Neural crest cell (in vitro differentiated cells): ENCODE measurements at places on chromosomes 4 and X. TPM values are rescaled to one million over a fixed set of nuclear protein-coding genes. Genes with fewer than 3 reads are reported as not detected.

Gene PRICKLE3
- total RNA-seq, result 3.3 and 4.2 TPM in 2 replicates

Gene NFKB1
- total RNA-seq, result 19.1 and 24.6 TPM in 2 replicates

DNA sequence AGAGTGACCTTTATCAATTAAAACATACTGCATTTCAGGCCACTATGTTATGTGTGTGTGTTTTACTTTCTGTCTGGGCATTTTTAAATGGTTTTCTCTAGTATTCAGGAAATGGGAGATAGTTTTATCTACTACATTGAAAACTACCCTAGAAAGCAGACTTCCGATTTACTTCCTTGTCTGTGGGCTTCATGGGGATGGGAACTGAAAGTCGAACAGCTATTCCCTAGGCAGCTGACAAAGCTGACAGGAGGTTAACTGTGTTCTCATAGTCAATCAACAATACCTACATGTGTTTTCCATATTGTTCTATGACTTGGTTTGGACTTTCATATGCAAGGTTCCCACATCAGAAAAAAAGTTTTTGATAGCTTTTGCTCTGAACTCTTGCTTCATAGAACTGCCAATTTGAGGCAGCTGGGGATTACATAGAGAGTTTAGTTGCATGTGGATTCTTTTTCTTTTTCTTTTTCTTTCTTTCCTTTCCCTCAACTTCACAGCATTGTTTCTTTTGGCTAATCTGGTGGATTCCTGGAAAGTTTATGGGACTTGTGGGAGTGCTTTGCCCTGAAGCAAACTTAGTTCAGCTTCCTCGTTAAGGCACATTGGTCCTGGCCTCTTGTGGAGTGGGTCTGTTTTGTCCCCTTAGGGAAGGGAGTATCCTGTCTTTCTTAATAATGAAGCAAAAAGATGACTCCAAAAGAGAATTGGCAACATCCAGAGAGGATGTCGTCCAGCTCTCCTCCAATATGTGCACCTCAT, 327.1 kb upstream of the GIMD1 start:
- no peak for DNase-seq
- no peak overlapping the region for H3K27ac ChIP-seq
- H3K4me3 ChIP-seq, result no peak overlapping the region
- no peaks in the 10 kb centered on the region for H3K27me3 ChIP-seq
- no peaks in the 10 kb centered on the region for H3K36me3 ChIP-seq

Gene CSAG2
- not detected in 2 replicates for total RNA-seq

GRCh38 chrX:48540028-48540375, 488 bp downstream of the TBC1D25 start:
- peaks cover 7% of the 10 kb centered on the region for H3K4me1 ChIP-seq
- H3K27ac ChIP-seq, result peak overlapping the region; percentile 88
- DNase-seq, result no peak
- no peaks in the 10 kb centered on the region for H3K27me3 ChIP-seq
- peak overlapping the region; percentile 93 for H3K4me3 ChIP-seq
- H3K36me3 ChIP-seq, result peaks cover 3% of the 10 kb centered on the region

DNA sequence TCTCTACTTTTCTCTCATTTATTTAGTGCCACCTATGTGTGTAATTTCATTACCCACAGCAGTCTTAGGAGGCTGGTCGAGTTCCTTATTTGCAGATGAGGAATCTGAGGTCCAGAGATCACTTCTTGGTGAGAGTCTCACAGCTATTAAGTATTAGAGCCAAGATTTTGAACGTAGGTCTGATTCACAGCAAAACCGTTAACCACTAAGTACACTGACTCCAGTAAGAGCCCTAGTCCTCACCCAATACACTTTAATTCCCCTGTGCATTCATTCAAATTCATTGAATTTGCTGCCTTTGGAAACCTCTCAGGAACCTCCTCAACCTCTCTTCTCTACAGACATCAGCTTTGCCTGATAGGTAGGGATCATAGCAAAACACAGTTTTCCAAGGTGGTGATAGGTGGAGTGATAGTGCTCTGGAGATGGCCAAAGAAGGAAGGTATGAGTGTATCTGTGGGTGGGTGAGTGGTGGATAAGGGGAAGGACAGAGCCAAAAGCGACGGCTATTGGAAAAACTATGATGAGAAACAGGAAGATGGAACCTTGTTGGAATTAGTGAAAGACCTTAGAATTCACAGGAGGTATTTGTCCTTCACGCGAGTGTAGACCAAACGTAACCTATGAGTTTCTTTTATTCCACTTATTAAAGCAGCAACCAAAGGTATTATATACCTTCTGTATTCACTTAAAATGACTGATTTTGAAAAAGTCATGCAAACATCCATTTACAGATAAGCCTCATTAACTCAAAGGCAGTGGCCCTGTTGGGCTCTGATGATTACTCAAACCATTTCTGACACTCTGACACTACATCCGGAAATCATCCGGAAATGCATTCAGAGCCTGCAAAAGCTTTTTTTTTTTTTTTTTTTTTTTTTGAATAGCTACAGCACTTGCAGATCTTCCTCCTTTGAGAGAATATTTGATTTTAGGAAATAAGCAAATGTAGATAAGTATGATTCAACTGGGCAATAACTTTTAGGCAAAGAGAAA, 6.3 kb downstream of the FMR1 start:
- H3K27me3 ChIP-seq, result no peaks in the 10 kb centered on the region
- H3K36me3 ChIP-seq, result peaks cover 3% of the 10 kb centered on the region
- no peak overlapping the region for H3K27ac ChIP-seq
- H3K4me3 ChIP-seq, result no peak overlapping the region

DNA sequence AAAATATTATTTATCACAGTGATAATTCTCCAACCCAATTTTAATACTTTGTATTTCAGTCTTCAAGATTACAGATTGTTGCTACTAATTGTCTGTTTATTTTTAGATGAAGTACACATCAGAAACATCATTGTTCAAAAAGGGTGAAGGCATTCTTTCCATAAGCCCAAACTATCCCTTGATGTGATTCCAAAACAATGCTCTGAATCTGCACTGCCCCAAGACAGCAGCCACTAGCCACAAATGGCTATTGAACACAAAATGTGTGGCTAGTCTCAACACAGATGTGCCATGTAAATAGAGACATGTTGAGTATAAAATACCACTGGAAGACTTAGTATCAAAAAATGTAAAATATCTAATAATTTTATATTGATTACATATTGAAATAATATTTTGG, 150.7 kb upstream of the MAB21L2 start:
- H3K4me3 ChIP-seq, result no peak overlapping the region
- no peak overlapping the region for H3K27ac ChIP-seq
- peaks cover 8% of the 10 kb centered on the region for H3K36me3 ChIP-seq
- DNase-seq, result no peak
- no peaks in the 10 kb centered on the region for H3K4me1 ChIP-seq

Gene AMER1
- 12.8 and 13.6 TPM in 2 replicates for total RNA-seq

- peaks cover 27% of the 10 kb centered on the region for H3K4me1 ChIP-seq
- no peaks in the 10 kb centered on the region for H3K36me3 ChIP-seq
- no peak overlapping the region for H3K4me3 ChIP-seq
- no peaks in the 10 kb centered on the region for H3K27me3 ChIP-seq
Observed at GRCh38 chr4:2246384-2247127, 4.6 kb upstream of the HAUS3 start.

Gene INTS12
- 19.9 and 21.2 TPM in 2 replicates for total RNA-seq

DNA sequence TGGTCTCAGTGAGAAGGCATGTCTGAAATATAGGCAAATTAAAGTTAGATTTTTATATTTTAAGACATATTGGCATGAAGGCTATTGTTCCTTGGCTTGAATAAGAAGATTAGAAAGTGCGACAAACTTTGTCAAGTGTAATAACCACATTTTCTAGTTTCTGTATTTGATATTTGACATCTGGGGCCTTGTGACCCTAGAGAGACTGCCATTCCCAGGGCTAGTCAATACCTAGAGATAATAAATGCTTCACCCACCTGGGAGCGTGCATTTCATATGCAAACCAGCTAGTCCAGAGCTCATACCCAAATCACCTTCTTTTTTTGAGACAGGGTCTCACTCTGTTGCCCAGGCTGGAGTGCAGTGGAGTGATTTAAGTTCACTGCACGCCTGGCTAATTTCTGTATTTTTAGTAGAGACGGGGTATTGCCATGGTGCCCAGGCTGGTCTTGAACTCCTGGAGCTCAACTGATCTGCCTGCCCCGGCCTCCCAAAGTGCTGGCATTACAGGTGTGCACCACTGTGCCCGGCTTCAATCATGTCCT, 62.6 kb downstream of the COQ2 start:
- no peaks in the 10 kb centered on the region for H3K27me3 ChIP-seq
- no peak overlapping the region for H3K27ac ChIP-seq
- no peaks in the 10 kb centered on the region for H3K36me3 ChIP-seq
- DNase-seq, result no peak
- H3K4me3 ChIP-seq, result no peak overlapping the region

DNA sequence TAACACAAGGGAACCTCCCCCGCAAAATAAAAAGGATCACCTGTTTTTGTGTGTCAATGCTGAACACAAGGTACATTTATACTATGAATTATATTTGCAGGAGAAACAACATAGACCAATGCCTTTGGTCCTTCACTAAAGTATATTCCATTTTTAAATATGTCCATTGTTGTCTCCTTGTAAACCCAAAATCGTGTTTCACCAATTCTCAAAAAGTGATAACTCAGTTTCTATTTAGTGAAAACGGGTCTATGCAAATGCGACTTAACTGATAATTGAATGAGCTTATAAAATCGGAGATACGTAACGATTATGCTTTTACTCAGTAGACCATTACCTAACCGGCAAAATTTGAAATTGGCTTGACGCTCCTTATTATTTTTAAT, 2.1 kb downstream of the BRWD3 start:
- H3K4me3 ChIP-seq, result peak overlapping the region; percentile 99
- peaks cover 5% of the 10 kb centered on the region for H3K4me1 ChIP-seq
- H3K27me3 ChIP-seq, result no peaks in the 10 kb centered on the region
- H3K27ac ChIP-seq, result no peak overlapping the region

DNA sequence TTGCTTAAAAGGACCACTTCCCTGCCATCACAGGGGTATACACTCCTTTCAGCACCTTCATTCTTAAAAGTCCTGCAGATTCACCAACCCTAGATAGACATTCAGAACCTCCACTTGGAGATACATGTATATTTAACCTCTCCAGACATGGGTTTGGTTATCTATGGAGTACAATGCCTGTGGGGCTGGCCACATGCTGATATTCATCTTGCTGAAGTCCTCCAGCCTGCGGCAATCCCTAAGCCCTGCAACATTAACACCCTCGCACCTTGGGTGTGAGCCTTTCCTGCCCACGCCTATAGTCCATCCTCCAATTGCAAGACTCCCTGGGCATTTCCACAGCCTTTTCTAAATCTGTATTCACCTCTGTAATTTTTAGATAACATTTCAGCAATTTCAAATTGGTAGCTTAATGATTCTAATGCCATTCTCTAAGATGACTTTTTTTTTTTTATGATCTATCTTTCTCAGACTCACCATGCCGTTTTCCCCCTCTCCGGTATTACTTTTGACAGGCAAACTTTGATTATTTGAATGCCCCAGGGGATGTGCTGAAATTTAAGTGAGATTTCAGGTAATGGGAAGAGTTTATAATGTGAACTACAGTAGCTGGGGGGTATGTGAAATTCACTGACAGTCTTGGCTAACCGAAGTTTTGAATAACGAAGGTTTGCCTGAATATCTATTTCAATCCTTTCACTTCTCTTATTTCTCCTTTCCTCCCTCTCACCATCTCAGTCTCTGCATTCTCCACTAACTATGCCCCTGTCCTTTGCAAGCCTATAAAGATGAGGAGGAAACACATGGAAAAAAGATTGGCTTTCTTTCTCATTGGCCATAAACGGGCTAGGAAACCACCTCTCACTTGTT, 24.1 kb downstream of the CCDC149 start:
- H3K27ac ChIP-seq, result no peak overlapping the region
- no peak overlapping the region for H3K4me3 ChIP-seq
- no peak for DNase-seq
- no peaks in the 10 kb centered on the region for H3K36me3 ChIP-seq

- no peak overlapping the region for H3K4me3 ChIP-seq
- H3K36me3 ChIP-seq, result no peaks in the 10 kb centered on the region
- DNase-seq, result no peak
- H3K27ac ChIP-seq, result no peak overlapping the region
- H3K4me1 ChIP-seq, result peaks cover 11% of the 10 kb centered on the region
Observed at GRCh38 chr4:38861791-38862190, 5.2 kb upstream of the TLR6 start.

Gene VSIG1
- not detected in 2 replicates for total RNA-seq
